ENCODE measurements at places on chromosomes 3 and 15.

- no peak for DNase-seq
Observed at GRCh38 chr15:67195305-67195704, 59.2 kb downstream of the AAGAB start.

DNA sequence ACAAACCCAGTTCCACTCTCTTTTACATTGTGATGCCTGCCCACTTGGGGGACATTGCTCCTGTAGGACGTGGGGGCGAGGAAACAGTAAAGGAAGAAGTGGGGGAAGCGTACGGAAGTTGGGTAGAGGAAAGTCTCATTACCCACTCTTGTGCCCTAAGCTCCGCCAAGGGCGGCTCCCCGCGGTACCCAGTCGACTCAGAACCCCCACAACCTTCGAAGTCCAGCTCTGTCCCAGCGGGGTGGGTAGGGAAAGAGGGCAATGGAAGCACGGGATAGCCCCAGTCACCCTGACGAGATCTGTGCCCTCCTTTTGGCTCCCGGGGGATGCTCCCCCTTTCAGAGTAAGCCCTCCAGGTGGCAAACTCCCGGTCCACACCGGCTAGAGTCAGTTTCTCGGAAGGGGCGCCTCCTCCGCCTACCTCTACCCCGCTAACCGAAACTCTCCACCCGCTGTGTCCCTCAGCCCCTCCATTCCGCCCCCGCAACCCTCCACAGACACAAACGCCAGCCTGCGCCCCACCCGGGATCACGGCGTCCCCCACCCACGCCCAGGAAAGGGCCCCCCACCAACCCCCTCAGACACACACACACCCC is 527 bp downstream of the CSNK1G1 start:
- peak; percentile 30 for DNase-seq

DNA sequence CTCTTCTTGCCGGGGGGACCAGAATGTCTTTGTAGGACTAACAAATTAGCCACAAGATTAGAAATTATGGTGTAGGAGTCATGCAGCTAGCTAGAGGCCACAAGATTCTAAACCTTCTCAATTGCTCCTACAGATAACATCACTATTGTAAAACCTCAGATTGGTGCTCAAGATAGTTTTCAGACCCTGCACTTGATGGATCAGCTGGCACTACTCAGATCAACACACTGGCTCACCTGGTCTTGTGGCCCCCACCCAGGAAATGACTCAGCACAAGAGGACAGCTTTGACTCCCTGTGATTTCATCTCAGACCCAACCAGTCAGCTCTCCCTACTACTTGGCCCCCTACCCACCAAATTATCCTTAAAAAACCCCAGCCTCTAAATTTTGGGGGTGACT is 124.1 kb upstream of the RASGRP1 start:
- no peak for DNase-seq

DNA sequence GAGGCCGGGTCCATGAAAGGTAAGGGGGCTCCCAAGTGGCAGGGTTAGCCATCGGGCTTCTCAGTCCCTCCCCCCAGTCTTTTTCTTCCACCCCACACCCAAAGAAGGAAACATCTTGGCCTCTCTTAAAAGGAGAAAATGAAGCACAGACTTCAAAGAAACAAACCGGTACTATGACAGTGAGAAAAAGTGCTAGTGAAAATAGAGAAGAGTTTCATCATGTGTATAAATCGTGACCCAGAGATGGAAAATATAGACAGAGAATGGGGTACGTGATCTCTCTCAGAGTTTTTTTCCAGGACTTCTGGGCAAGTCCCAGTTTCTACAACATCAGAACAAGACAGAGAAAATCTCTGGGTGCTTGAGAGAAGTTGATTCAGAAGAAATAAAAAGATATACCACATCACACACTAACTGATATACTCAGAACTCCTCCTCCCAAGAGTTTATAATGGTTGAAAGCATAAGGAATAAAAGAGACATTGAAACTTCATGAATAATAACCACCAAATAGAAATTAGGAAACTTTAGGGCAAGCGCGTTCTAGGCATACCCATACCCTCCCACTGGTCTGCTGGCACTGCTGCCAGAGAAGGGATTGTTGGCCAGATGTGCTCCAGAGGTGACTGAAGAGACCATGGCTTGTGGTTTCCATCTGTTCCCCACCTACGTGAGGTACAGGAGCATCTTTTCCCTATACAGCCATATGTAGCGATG is 318.9 kb upstream of the CHRM5 start:
- DNase-seq: no peak

DNA sequence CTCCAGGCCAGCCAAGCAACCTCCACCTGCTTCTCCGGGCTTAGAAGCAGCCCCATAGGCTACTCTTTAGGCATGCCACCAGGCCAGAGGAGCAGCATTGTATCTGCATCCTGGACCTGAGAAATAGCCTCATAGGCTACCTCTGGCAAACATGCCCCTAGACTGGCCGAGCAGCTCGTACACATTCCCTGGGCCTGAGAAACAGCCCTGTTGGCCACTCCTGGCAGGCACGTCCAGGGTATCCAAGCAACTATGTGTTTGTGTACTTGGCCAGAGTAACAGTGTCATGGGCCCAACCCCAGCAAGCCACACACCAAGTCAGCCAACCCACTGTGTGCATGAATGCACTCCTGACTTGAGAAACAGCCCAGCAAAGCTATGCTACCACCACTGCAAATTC is 498.7 kb upstream of the CDIN1 start:
- no peak for DNase-seq

- DNase-seq: no peak
Observed at GRCh38 chr3:27458929-27459328, 25.3 kb downstream of the SLC4A7 start.

- DNase-seq: no peak
Observed at GRCh38 chr3:7547826-7548225, 686.9 kb downstream of the GRM7 start.

- DNase-seq: no peak
Observed at GRCh38 chr3:141491929-141492328, 5.1 kb downstream of the RASA2 start.

- no peak for DNase-seq
Observed at GRCh38 chr3:22288756-22289155, 537.7 kb upstream of the ZNF385D start.

GRCh38 chr3:139378587-139379241 is 10.7 kb downstream of the COPB2 start:
- DNase-seq: no peak

GRCh38 chr3:55719508-55719907 is 232.4 kb upstream of the WNT5A start:
- no peak for DNase-seq

DNA sequence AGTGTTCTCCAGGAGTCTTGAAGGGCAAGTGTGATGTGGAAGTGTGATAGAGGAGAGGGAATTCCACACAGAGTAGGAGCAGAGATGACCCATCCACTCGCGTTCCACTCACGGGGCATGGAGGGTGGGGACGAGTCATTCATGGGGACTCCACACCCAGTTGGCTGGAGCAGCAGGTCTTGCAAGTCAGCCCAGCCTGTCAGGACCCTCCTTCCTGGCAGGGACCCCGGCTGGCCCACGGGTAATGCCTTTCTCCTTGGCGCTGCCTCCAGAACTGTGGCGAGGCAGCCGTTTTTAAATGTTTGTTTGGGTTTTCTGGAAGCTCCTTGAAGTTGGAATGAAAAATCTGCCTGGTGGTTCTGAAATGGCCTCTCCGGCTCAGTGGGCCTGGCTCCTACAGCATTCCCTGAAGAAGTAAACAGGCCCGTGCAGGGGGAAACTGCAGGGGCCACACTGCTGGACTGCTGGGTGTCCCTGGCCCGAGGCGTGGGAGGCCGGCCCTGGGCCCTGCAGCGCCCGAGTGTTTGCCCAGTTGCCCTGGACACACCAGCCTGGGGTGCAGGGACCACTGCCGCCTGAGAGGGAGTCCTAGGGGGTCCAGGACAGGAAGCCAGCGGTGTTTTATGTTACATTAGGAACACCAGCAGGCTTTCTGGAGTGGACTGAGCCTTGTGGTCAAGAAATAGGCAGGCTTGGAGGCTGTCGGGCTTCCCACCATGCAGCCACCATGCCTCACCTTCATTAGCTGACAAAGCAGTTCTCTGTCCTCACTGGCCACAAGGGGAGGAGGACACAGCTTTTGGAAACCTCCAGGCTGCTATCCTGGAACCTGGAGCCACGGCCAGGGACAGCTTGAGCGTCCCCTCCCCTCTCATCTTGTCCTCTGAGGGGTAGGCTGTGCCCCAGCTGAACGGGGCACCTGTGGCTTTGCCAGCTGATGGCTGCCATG is 61.3 kb downstream of the CEMIP start:
- DNase-seq: no peak

GRCh38 chr3:49327485-49327884 is 12.4 kb downstream of the USP4 start:
- no peak for DNase-seq

- no peak for DNase-seq
Observed at GRCh38 chr15:51718219-51718618, 19.2 kb downstream of the LYSMD2 start.

DNA sequence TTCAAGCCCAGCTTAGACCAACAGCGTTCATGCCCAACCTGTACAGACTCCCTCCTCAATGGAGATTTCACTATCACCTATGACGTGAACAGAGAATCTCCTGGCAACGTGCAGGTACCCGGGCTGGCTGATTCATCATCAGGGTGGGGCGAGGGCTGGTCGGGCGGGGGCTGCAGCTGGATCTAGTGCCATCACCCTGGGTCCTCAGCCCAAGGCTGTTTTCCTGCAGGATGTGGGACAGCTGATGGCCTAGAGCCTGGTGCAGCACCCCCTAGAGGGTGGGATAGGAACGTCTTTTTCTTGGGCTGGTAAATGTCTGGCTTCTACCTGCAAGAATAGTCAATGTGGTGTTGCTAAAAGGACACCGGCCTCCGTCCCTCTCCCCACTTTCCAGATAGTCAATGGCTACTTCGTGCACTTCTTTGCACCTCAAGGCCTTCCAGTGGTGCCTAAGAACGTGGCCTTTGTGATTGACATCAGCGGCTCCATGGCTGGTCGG is 4.4 kb downstream of the ITIH3 start:
- DNase-seq: no peak

DNA sequence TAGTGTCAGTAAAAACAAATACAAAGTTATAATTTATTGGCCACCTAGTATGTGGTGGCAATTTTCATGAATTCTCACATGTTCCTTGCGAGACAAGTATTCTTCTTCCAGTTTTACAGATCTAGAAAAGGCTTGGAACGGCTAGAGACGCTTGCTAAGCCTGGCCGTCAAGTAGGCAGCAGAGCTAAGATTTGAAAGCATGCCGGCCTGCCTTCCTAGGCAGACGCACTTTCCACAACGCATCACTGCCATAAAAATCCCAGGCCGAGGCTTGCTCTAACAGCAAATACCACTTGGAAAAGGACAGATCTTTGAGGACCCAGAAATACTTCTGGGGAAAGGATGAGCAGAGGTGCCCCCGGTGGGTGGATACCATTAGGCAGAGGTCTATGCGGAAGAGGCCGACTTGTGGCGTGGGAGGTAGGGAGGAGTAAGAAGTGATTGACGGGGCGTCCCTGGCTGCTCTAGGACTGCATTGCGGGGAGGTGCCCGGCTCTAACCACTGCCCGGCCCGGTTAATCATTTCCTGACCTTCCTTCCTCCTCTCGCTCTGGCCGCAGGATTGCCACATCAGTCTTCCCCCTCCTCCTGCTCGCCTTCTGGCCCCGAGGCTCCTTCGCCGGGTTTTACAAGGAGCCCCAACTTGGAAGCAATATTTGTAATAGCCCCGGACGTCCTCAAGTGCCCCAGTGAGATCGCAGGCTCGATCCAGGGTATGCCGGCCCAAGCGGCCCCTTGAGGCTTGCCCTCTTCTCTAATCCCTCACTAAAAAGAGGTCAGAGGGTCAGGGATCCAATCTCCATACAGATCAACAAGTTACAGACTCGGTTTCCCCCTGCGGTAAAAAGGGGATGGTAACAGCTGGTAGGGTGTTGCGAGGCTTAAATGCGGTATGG is 1.3 kb upstream of the USP3 start:
- peak; percentile 67 for DNase-seq

DNA sequence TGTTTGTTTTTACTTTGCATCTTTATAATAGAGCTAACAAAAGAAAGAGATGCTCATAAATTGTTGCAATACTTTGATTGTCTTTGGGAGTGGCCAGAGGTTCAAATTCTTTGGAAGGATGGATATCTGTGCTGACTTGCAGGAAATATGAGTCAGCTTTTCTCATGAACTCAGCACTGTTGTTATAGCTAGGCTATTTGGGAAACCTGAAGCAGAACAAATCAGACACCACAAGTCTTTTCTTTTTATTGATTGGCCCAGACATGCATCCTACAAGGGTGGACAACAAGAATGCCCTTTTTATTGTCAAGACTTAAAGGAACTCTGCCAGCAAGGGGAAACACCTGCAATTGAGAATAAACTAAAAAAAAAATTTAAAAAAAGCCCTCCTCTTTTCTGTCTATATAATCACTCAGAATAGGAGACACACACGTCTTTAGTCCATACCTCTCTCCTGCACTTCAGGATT is 4.6 kb upstream of the DENND4A start:
- DNase-seq: no peak

DNA sequence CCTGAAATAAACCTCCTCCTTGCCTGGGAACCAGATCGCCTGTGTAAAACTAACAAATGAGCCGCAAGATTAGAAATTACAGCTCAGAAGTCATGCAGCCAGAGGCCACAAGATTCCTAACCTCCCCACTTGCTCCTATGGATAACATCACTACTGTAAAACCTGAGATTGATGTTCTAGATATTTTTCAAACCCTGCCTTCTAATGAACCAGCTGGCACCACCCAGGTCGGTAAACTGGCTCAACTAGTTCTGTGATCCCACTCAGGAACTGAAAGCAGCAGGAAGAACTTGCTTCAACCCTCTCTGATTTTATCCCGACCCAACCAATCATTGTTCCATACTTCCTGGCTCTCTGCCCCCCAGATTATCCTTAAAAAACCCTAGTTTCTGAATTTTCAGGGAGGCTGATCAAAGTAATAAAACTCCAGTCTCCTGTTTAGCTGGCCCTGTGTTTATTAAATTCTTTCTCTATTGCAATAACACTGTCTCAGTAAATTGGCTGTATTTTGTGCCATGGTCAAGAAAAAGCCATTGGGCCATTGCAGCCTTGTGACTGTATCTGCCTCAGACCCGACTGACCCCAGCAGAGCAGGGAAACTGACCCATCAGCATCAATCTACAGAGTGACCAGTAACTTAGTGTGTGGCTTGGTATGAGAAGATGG is 98.9 kb downstream of the RPLP1 start:
- no peak for DNase-seq

GRCh38 chr15:54599386-54599785 is 597.4 kb downstream of the RSL24D1 start:
- DNase-seq: no peak

DNA sequence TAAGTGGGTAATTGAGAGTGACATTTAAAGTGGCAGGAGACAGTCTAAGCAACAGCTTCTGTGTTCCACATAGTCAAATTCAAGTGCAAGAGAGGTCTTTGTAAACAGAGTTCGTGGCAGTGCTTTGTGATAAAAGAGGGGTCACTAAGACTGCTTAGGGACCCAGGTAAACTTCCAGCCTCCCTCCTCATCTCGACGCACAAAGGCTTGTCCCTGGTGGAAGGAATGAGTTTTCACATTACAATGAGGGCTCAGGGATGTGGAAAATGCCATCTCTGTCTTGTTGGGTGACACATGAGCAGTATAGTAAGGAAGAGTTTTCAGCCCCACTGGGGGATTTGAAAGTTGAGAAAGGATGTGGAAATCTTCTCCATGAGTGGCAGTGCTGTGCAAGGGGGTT is 7.3 kb downstream of the GMNC start:
- no peak for DNase-seq
